ENCODE measurements at places on chromosomes 7 and 10. TPM values are rescaled to one million over a fixed set of nuclear protein-coding genes. Genes with fewer than 3 reads are reported as not detected.

PON3 gene
- 1.2 TPM for total RNA-seq

- no peak for DNase-seq
These were observed 40.5 kb downstream of the PRSS2 start for GRCh38 chr7:142811154-142811737.

- no peak for DNase-seq
These were observed at the start of gene MLXIPL for GRCh38 chr7:73623798-73624668. MLXIPL (minus strand) TSS chr7:73624522; CDS start chr7:73624492, 30 bp downstream.

GRCh38 chr7:121337398-121337797 is 8.6 kb downstream of the WNT16 start:
- DNase-seq, result no peak

DNA sequence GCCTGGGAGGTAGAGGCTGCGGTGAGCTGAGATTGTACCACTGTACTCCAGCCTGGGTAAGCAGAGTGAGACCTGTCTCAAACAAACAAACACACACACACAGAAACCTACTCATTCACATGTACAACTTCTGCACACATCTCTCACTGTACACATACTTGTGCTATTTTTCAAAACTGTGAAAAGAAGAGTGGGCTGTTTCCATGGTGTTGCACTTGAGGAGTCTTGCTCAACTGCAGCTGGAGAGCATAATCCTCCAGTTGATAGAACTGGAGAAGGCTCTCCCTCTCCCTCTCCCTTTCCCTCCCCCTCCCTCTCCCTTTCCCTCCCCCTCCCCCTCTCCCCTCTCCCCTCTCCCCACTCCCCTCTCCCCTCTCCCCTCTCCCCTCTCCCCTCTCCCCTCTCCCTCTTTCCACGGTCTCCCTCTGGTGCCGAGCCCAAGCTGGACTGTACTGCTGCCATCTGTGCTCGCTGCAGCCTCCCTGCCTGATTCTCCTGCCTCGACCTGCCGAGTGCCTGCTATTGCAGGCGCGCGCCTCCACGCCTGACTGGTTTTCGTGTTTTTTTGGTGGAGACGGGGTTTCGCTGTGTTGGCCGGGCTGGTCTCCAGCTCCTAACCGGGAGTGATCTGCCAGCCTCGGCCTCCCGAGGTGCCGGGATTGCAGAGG is 43.7 kb upstream of the DLD start:
- no peak for DNase-seq
